ENCODE measurements at places on chromosomes 6 and 20.

DNA sequence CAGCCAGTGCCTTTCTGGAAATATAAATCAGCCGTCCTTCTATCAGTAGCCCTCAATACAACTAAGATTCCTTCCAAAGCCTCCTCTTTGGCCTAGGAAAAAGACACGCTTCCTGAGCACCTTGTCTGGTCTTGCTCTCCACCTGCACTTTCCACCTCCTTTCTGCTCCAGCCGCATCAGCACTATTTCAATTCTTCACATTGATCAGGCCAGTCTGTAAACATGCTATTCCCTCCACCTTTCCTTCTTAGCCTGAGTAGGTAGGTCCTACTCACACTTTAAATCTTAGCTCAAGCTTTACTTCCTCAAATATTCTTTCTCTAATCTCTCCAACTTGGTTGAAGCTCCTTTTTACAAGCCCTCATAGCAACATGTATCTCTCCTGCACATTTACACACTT is 11.4 kb downstream of the RANBP9 start:
- DNase-seq, result no peak

DNA sequence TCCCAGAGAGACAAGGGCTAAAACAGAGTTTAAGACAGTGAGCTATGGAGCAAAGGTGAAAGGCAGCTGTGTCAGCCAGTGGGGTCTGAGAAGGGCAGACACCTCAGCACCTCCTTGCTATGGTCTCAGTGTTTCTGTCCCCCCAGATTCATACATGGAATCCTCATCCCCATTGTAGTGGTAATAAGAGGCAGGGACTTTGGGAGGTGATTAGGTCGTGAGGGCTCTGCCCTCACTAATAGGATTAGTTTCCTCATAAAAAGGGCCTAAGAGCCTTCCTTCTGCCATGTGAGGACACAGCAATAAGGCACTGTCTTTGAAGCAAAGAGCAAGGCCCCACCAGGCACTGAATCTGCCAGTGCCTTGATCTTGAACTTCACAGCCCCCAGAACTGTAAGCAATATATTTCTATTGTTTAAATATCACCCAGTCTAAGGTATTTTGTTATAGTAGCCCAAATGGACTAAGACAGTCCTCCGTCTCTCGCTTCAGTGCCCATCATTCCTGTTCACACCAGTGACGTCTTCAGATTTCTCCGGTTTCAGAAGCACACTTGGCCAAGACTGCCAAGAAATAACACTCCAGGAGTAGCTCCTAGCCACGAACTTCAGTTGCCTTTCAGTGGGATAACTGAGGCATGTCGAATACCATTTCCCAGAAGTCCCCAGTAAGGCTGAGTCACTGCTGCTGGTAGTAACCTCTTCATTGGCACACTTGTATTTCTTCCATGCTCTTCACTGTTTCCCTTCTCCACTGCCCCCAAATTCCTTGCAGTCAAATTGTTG is 32.8 kb downstream of the SLC13A3 start:
- no peak for DNase-seq

DNA sequence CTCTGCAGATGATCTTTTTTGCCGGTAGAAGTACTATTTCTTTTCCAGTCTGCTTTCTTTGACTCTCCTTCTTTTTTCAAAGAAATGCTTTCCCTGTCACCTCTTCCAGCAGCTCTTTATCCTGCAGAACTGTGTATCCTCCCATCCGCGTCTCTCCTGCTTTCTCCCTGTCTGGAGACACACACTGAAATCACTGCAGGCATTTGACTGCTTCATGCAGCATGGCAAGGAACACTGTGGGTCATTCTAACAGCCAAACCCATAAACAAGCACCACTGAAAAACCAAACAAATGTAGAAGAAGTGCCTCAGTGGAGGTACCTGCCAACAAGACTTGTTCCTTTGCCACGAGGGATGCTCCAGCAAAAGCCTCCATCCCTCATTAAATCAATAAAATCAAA is 403.7 kb upstream of the CITED2 start:
- DNase-seq, result no peak

- no peak for DNase-seq
These were observed 35.1 kb upstream of the CCN6 start for GRCh38 chr6:112018619-112019416.

DNA sequence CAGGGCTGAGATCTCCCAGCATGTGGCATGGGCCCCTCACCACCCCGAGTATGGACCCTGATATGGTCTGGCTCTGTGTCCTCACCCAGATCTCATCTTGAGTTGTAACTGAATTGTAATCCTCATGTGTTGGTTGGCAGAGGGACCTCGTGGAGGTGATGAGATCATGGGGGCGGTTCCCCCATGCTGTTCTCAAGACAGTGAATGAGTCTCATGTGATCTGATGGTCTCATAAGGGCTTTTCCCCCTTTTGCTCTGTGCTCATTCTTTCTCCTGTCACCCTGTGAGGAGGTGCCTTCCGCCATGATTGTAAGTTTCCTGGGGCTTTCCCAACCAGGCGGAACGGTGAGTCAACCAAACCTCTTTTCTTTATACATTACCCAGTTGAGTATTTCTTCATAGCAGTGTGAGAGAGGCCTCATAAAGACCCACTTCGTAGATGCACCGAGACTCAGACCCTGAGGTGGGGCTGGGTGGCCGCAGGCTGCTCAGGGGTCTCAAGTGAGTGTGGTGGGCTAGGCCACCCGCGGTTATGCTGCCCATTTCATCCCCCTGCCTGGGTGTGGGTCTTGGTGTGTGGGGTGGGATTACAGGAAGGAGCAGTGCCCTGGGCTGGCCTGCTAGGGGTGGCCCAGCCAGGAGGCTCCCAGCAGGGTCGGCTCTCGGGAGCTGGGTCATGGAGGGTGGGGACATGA is 26.2 kb upstream of the GATA5 start:
- no peak for DNase-seq

- DNase-seq, result no peak
These were observed 76.7 kb downstream of the FOXC1 start for GRCh38 chr6:1686117-1687098.

GRCh38 chr6:148446681-148447080 is 104.0 kb downstream of the SASH1 start:
- DNase-seq, result no peak

DNA sequence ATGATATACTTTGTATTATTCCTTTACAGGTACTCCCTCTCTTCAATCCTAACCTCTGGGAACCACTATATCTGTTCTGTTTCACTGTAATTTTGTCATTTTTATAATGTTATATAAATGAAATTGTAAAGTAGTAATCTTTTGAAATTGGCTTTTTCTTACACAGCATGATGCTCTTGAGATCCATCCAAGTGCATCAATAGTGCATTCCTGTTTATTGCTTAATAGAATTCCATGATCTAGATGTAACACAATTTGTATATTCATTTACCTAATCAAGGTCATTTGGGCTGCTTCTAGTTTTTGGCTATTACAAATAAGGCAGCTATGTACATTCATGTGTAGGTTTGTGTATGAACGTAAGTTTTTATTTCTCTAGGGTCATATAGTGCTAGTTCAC is 174.6 kb downstream of the KHDC1L start:
- no peak for DNase-seq

DNA sequence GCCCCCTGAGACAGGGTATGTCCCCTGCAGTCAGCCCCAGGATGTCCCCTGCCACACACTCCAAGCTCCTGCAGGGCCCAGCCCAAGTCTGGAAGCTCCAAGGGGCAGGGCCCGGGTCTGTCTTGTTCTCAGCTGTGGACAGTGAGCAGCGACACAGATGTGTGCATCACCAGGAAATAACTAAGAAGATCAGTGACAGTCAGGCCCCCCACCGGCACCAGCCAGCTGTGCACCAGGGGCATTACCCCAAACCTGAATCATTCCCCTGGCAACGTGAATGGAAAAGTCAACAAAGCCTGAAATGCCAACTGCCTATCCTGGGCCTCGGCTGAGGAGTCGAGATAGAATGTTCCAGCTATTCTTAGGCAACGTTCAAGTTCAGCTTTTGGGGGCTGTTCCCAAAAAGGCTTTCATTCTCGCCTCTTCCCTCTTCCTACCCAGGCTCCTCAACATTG is 105.0 kb downstream of the PREX1 start:
- no peak for DNase-seq

GRCh38 chr6:116561377-116562018 is 7.9 kb downstream of the CALHM4 start:
- peak; percentile 25 for DNase-seq

GRCh38 chr6:151073146-151073545 is 166.6 kb upstream of the AKAP12 start:
- DNase-seq, result no peak

Data from stimulated activated CD8-positive, alpha-beta memory T cell treated with anti-CD3 and anti-CD28 coated beads, Interleukin-4, amount 100 ng/mL, for 1 hour (primary cell).